ENCODE measurements at places on chromosomes 11 and 22.

GRCh38 chr11:100419518-100419917 lies 267.6 kb upstream of the ARHGAP42 start:
- no peak for DNase-seq

DNA sequence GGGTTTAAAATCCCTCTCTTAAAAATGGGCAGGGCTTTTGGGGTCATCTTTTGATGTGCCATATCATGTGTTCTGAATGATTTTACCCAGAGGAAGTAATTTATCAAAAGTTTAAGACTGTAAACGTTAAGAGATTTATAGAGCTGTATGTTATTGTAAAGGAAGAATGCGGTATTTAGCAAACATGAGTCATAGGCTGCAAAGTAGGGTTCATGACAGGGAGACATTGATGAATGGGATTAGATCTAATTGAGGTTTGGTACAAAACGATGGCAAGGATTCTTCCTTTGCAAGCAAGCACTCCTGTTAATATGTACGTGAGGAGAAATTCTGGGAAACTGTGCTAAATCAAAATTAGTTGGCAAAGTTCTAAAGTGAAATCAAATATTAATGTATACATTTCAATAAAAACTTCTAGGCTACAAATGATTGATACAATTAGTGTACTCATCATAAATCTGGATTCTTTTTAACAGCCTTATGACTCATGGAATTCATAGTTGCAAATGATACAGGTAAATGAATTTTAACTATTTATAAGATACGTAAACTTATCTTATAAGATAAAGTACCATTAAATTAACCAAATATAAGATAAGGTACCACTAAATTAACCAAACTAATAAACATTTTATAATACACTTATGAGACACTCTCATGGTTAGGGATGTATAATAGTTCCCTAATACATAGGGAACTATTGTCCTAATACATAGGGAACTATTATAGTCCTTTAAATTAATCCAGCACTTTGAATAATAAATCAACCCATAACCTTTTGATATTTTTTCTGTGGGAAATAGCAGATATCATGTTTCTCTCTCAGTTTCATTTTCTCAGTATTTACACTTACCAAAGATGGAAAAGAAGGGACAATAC lies 58.4 kb downstream of the KIF18A start:
- no peak for DNase-seq

GRCh38 chr11:27468995-27469695 lies 3.4 kb downstream of the LGR4 start:
- DNase-seq = no peak

DNA sequence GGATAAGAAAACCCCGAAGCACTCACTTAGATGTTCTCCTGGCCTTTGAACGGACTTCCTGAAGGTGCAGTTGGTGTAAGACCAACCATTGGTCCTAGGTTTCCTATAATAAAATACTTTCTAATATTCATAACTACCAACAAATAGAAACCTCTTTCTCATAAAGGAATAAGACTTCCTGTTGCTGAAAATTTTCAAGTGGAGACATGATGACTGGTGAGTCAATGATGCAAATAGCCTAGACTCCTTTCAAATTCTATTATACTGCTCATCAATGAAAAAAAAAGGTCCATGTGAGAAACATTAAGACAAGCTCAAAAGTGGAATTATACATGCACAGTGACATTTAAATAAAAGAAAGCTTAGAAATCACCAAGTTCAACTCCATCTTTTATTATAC lies 862.8 kb downstream of the FAM181B start:
- no peak for DNase-seq

DNA sequence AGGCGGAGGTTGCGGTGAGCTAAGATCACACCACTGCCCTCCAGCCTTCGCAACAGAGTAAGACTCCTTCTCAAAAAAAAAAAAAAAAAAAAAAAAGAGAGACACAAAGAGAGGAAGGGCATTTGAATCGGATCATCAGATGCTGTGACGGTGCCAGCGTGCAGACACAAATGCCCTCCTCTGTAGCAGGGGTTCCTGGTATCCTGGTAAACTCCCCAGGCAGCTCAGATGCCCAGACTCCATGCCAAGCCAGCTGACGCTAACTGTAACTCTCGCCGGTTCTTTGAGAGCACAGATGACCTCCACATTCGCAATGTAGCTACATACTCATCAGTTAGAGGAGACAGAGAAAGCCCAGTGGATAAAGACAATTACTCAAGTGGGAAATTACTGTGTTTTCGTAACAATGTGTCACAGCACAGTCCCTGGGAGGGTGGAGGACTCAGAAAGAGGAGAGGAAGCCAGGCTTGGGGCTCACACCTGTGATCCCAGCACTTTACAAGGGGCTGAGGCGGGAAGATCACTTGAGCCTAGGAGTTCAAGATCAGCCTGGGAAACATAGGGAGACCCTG lies 153.1 kb downstream of the BRD1 start:
- no peak for DNase-seq

DNA sequence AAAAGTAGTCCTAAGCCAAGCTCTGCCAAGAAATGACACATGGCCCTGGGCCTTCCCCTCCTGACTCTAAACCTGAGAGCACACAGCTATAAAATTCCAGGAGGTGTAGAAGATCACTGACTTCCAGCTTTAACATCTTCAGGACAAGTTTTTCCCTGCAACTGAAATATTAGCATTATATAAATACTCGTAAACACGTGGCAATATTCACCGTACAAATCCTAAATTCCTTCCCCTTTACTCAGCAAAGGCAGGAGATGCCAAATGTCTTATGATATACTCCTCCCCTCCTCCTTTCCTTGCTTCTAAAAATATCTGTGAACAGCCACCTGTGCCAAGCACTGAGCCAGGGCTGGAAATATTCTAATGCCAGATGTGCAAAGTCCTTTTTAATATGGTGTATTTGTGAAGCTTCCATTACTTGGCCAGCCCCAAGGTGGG lies 194.0 kb downstream of the LARGE1 start:
- DNase-seq = no peak
